ENCODE measurements at places on chromosomes 2 and 18. TPM values are rescaled to one million over a fixed set of nuclear protein-coding genes. Genes with fewer than 3 reads are reported as not detected.

Gene ASXL3
- 0.93 TPM for total RNA-seq

Gene ERMN
- total RNA-seq, result not detected

Gene USP40
- 52.6 TPM for total RNA-seq

Gene PECR
- total RNA-seq, result 15.3 TPM

Gene TRIB2
- 23.6 TPM for total RNA-seq

Gene QPCT
- total RNA-seq, result 1.5 TPM

Gene TMBIM1
- 245 TPM for total RNA-seq

Gene COX7A2L
- total RNA-seq, result 131 TPM

Gene TCF7L1
- total RNA-seq, result 13.0 TPM

Gene ARHGAP25
- 2.2 TPM for total RNA-seq

Gene ABCG5
- not detected for total RNA-seq

Gene SPTBN1
- total RNA-seq, result 606 TPM

Gene SCYGR4
- not detected for total RNA-seq

Gene PXDN
- total RNA-seq, result 47.9 TPM

Gene SIX3
- 0.15 TPM for total RNA-seq

Gene ANKRD30BL
- total RNA-seq, result not detected

Gene GCG
- total RNA-seq, result not detected

Gene FAM110C
- 0.93 TPM for total RNA-seq

Gene ZNG1B
- total RNA-seq, result 20.8 TPM

Gene PSMA8
- total RNA-seq, result not detected

Gene LCLAT1
- 55.4 TPM for total RNA-seq

Gene MYCN
- 0.35 TPM for total RNA-seq

Gene AFF3
- 45.5 TPM for total RNA-seq

Gene IL1B
- 3.2 TPM for total RNA-seq

Gene AGXT
- total RNA-seq, result not detected

Gene PPP1R1C
- 0.58 TPM for total RNA-seq

Gene AGAP1
- 33.7 TPM for total RNA-seq

Gene CLEC4F
- 1.1 TPM for total RNA-seq

Gene PTPRN
- total RNA-seq, result 3.0 TPM

Gene LCT
- not detected for total RNA-seq

Gene TOGARAM2
- total RNA-seq, result 1.5 TPM

Gene MEMO1
- total RNA-seq, result 24.4 TPM

Gene FOXI3
- total RNA-seq, result not detected

Gene ALPP
- not detected for total RNA-seq

Gene FOXD4L1
- not detected for total RNA-seq

Gene TEKT4
- total RNA-seq, result not detected

Gene PLB1
- total RNA-seq, result 11.0 TPM

Gene POTEI
- total RNA-seq, result 0.04 TPM

Gene GLI2
- 12.8 TPM for total RNA-seq

Gene KCNIP3
- total RNA-seq, result 41.4 TPM

Gene METAP1D
- 5.6 TPM for total RNA-seq

Gene SERPINB4
- total RNA-seq, result 23.5 TPM

Data from gastroesophageal sphincter (tissue), 4 donors.